ENCODE measurements at places on chromosomes 11 and 22.

DNA sequence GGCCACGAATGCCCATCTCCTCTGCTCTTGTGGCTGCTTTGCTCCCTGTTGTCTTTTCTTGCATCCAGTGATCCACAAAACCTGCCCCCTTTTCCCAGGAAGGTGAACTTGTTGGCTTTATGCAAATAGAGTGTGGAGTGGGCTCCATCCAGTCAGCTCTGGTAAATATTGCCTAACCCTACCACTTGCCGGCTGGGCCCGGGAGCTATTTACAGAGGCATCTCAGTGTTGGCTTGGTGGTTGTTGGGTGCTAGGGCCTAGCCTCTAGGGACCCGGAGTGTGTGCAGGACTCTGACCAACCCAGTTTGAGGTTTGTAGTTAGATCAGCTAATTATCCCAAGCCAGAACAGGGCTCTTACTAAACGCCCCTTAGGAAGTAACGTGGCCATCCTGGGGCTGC lies 40.8 kb upstream of the TLCD5 start:
- no peak for DNase-seq

DNA sequence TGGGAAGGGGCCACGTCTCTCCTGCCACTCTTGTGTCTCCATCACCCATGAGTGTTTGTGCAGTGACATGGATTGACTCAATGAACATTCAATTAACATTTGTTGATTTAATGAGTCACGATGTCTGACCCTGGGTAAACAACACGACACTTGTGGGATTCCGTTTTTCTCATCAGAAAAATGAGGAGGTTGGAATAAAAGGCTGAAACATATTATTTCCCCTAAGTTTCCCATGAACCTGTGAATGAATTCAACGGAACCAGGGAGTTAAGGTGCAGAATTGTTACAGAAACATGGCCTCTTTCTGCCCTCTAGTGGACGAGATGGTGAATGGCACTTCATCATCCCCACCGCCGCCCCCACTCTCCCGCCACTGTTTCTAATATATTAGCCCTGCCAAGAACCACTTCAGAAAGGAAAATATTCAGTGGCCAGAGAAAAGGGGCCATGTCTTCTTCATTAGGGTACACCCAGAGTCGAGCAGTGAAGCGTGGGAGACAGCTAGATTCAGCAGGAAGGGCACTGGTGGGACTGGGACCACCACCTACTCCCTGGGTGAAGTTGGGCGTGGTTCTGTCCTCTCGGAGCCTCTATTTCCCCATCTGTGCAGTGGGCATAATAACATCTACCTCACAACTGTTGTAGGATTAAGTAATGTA lies 46.3 kb upstream of the SYT13 start:
- DNase-seq, result peak; percentile 66

- no peak for DNase-seq
These were observed 10.1 kb downstream of the UBQLN3 start for GRCh38 chr11:5499671-5500070.

GRCh38 chr11:2262301-2263070 lies 7.9 kb downstream of the ASCL2 start:
- no peak for DNase-seq

DNA sequence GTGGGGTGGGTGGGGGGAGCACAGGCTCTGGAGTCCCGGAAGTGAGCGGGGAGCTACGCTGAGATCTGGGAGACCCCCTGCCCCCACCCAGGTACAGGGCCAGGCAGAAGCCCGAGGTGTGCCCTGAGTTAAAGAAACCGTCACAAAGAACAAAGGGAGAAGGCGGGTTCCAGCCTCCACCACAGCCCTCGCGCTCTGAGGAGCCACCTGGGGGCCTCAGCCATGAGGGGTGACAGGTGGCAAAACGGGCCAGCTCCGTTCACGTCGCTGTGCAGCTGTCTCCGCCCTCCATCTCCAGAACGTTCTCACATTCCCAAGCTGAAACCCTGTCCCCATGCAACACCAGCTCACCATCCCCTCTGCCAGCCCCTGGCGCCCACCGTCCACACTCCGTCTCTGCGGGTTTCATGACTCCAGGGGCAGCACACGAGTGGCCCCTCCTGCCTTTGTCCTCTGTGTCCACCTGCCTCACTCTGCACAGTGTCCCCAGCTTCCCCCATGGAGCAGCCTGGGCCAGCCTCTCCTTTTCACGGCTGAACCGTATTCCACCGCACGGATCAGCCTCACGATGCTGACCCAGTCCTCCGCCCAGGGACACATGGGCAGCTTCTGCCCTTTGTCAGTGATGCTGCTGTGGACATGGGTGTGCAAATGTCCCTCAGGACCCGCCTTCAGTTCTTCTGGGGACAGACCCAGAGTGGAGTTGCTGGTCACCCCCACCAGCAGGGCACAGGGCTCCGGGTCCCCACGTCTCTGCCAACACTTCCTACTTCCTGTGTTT lies 1.7 kb upstream of the MUC5B start:
- no peak for DNase-seq

DNA sequence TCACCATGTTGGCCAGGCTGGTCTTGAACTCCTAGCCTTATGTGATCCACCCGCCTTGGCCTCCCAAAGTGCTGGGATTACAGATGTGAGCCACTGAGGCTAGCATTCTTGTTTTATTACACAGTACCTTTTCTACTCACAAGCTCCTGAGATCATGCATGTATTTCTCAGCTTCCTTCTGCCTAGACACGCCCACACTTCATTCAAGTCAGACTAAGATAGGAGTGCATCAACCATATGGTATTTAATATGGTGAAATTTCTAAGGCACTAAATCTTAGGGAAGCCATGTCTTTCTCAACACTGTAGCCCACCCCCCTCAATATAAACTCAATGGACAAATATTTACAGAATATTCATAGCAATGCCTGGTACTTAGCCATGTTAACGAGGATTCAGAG lies 62.1 kb downstream of the SLC25A17 start:
- peak; percentile 42 for DNase-seq

- DNase-seq, result no peak
These were observed 8.4 kb downstream of the XBP1 start for GRCh38 chr22:28791841-28792490.

GRCh38 chr11:131228378-131228777 lies 142.0 kb upstream of the NTM start:
- no peak for DNase-seq

- DNase-seq, result peak; percentile 91
These were observed 491.8 kb downstream of the ETS1 start for GRCh38 chr11:128095466-128095981.

DNA sequence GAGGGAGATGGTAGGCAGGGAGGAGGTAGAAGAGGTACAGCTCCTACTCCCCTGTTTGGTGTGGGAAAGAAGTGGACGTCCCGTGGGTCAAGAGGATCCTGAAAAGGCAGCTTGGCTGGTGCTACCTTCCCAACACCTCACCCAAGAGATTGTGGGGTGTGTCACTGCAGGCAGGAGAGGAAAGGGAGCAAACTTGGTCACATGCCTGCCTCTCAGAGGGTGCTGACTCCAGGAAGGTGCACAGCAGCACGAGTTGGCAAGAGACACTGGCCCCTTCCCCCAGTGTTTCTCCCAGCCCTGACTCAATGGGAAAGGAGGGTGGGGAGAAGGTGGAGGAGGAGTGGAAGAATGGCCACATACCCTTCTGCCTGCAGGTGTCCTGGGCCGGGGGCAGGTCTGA lies 99.6 kb downstream of the CSNK2A3 start:
- no peak for DNase-seq

DNA sequence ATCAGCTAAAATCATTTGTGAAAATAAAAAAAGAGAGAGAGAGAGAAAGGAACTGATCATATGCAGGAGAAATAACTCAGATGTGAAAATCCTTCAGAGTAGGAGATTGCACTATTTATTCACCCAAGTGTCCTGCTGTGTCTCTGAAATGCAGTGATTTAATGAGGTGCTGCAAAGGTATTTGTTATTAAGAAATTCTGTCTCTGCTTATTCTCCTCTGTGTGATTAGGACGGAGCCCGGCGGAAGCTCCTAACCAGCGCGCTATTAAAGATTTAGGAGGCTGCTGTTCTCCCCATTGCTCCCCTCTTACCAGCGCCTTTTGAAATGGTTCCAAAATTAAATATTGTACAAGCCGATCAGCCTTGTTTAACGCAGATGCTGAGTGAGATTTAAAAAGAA lies 528.3 kb downstream of the BUD13 start:
- no peak for DNase-seq

DNA sequence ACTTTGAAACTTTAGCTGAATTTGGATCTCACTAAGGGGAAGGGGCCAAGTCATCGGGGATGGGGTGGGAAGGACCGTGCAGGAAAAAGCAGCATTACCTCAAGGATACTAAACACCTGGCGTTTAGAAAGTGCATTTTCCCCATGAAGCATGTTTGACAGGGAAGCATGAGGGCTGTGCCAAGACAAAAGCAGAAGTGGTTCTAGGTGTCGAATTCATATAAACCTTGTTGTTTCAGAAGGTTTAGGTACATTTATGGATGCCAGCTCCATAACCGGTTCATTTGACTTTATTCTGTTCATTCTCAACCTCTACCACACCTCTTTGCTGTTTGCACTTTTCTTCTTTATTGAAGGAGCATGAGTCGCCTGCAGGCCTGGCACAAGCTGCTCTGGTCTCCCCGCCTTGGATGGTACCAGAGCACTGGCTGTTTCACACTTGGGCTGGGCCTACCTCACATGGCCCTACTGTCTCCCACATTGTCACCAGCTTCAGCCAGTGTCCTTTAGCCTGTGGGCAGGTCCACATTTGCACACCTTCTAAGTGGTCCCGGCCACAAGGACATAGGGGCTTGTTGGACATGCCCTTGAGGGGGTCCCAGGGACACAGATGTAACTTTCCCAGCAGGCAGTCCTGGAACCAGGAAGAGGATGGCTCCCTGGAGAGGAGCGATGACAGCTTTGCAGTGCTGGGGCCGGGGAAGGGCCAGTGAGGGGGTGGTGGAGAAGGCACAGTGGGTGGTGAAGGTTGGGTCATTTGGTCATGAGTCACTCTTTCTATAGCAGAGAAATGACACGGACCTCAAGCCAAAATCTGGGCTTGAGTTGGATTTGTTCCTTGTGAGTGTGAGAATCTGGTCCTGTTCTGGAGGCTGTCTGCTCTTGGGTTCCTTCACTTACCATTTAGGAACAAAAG lies 3.2 kb upstream of the ST14 start:
- peak; percentile 67 for DNase-seq

DNA sequence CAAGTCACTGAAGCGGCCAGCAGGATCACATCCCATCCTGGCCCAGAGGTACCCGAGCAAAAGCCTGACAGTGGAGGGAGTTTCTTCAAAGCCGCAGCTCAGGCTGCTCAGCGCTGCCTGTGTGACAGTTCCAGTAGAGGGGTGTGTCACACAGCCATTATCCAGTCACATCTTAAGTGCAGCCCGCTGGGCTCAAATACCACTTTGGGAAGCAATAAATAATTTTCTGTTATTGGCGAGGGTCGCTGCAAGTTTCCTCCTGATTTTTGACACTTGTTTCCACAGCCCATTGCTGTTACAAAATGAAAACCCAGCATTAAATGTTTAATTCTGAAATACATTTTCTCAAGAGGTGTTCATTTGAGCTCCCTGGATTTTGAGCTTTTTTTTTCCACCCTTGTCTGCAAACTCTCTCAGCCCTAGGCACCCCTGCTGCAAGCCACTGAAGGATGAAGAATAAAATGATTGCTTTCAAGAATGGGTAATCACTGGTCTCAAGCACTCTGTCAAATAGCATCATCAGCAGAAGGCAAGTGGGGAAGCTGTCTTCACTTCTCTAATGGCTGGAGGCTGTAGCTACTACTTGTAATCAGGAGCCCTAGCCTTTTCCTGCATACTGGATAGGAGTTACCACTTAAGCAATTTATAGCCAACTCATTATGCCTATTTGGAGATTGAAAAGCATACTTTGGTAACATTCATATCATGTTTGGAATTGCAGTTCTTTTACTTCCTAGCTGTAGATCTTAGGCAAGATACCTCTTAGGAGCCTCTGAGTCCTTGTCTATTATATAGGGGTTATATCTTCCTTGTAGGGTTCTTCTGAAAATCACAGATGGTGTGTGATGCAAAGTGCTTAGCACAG lies 373.7 kb downstream of the METTL15 start:
- no peak for DNase-seq

- no peak for DNase-seq
These were observed 19.7 kb downstream of the TOM1 start for GRCh38 chr22:35319244-35319985.

DNA sequence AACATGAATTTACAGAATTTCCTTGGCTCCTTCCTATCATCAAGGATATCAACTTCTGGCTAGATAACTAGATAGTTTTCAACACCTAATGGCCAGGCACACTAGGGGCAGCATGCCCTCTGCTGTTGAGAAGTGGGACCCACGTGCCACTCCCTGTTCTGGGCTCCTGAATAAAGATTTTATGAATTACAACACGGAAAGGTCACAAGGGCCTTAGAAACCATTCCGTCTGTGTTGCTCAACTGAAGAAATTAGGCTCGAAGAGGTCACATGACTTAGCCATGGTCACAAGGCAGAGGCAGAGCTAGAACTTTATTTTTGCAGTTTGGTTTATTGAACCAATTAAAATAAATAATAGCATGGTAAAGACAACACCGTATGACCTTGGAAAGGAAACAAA lies 36.0 kb downstream of the PRCP start:
- peak; percentile 92 for DNase-seq

DNA sequence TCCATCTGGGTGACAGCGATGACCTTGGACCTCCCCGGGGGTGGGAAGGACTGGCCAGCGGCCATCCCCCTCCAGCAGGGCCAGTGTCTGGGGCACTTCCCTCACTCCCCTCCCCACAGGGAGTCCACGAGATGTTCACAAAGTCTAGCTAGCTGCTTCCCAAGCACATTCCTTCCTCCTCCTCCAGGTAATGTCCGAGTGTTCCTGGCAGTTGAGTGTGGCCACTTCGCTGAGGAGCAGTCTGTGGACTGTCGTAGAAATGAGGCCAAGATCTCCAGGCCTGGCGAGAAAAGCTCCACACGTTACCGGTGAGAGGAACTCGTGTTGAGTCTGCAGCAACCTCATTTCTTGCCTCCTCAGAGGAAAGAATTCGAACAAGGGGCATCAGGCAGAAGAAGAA lies 425.5 kb downstream of the BRD1 start:
- DNase-seq, result no peak

- no peak for DNase-seq
These were observed 39.0 kb downstream of the IL18BP start for GRCh38 chr11:72037554-72038311.

- no peak for DNase-seq
These were observed 23.7 kb upstream of the BID start for GRCh38 chr22:17797721-17798559.

DNA sequence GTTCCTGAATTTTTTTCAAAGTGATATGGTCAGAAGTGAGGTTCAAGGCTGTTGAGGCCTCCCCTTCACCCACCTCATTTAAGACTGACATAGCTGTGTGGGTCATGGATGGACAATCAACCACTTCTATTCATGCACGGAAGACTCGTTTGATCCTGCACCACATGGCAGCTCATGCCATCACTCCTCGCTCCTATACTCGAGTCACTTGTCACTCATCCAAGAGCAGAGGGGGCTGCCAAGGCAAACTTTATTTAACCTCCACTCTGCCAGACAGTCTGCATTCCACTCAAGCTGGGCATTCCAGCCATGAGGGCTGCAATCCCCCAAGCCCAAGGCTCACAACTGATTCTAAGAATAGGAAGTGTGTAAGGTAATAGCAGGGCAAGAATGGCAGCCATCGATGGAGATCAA lies 34.1 kb downstream of the SNX19 start:
- no peak for DNase-seq

All from choroid plexus epithelial cell (primary cell).